RKO (cell line): ENCODE measurements at places on chromosomes 5 and 9.

DNA sequence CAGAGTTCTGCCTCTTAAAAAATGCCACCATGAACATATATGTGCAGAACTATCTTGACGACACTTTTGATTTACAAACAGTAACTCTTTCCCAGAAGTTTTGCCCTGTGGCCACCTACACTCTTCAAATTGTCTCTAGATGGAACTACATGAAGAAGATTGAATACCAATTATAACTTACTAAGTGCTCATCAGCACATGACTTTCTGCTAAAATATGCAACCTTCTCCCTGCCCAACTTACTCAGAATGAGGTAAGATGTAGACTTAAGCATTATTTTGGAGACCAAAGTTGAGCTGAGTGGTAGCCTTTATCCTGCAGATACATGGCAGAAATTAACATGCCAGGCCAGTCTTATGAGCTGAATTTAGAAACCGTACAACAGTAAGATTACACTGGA lies 105.4 kb downstream of the SEMA5A start:
- DNase-seq, result no peak

DNA sequence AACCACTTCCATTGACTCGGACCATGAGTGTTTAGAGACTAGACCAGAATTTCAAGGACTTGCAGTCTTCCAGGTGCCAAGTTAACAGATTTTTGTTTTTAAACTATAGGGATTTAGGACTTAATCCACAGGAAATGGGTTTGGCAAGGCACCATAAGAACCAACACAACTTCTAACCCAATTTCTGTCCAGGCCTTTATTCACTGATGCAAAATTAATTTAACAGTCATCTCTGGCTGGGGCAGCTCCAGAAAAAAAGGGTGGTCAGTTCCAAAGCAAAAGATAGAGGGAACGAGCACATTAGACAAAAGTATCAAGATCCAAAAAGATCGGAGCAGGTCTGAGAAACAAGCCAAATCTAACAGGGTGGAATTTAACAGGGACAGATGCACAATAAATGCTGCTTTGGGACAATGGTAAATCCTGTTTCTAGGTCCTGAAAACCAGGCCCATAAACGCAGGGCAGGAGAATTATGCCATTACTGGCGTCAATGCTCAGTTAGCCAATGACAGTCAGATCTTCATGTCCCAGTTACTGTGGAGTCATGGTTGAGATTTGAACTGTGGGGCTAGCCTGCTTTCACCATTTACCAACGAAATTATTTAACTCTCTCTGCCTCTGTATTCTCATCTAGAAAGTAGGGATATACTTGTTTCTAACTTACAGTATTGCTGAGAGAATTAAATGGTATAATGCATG lies 590.8 kb upstream of the BRINP1 start:
- no peak for DNase-seq

DNA sequence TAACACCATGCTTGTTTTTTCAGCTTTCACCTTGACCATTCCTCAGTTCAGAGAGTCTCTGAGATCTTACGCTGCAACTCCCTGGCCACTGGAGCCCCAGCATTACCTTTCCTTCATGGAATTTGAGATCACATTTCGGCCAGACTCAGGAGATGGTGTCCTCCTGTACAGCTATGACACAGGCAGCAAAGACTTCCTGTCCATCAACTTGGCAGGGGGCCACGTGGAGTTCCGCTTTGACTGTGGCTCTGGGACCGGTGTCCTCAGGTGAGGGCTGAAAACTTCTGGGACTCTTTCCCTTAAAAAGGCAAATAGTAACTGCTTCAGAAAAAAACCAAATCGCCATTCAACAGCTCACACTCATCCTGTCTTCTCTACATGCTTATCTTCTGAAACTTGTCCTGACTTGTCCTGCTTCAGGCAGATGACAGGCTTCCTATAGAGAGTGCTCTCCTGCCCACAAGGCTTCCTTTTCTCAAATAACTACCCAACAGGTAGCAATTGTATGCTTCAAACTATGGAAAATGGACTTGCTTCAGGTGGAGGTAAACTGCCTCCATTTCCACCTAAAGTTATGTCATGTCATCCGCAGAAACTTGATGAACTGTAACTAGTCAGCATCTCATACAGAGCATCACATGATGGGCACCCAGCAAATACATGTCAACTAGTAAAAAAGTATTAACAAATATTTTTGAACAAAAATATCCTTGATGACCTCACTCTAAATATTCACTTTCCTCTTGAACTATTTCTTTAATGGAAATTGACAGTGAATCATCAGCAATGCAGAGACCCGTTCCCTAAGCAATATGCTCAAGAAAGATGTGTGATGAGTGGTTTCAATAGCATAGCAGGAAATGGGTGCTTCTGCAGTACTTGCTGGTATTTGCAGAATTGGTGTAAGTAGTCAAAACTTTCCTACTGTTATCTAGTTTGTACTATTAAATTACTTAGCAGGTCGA lies 129.2 kb downstream of the LIFR start:
- no peak for DNase-seq

GRCh38 chr5:138054847-138055558 lies 22.1 kb upstream of the FAM13B start:
- no peak for DNase-seq

- no peak for DNase-seq
Observed at GRCh38 chr5:154487541-154487940, 9.5 kb upstream of the HAND1 start.

- no peak for DNase-seq
Observed at GRCh38 chr9:77779010-77779409, 130.9 kb upstream of the GNA14 start.

- peak; percentile 70 for DNase-seq
Observed at GRCh38 chr9:126503333-126504085, 110.2 kb upstream of the LMX1B start.

- DNase-seq, result no peak
Observed at GRCh38 chr5:175353926-175354325, 90.1 kb downstream of the DRD1 start.

GRCh38 chr9:35635730-35636129 lies 15.0 kb downstream of the SIT1 start:
- no peak for DNase-seq

DNA sequence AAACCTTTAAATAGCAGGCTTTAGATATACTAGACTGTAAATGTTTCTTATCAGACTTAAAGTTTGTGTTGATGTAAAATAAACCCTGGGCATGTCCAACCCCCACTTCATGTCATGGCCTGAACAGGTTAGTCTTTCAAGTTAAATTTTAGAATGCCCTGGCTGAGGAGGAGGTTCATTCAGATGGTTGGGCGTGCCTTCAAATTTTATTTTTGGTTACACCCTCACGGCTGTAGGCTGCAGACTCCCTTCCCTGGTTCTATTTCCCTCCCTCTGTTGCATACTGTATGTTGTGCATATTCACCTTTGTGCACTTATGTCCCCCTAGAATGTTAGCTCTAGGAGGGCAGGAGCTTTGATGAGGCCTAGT lies 5.3 kb upstream of the BICD2 start:
- DNase-seq, result no peak

GRCh38 chr5:100832252-100833230 lies 70.5 kb downstream of the ST8SIA4 start:
- DNase-seq, result no peak

DNA sequence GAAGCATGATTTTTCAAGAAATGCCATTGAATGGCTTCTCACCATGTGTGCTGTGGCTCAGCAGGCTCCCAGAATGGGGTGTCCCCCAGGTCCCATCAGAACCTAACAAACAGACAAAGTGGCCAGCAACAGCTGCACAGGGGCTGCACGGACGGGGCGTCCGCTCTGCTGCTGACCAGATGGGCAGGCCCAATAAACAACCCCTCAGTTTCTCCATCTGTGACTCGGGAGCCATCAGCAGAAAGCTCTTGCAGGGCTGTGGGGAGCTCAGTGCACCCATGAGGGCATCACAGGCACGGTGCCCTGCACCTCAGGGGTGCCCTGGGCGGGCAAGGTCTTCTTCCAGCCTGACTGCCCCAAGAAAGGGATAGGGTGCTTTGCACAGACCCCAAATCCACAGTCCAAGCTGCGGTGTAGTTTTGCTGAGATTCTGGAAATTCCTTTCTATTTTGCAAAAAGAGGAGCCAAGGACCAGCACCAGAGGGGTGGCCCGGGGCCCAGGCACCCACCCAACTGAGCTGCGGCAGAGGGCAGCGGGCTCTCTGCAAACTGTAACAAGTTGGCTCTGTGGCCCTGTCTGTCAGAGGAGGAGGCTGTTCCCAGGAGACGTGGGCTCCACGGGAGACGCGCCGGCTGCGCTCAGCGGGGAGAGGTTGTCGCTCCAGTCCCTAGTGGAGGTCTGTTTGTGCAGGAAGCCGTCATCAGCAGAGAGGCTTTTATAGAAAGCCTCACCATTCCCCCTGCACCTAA lies 138.7 kb upstream of the PPP1R26 start:
- no peak for DNase-seq

- DNase-seq, result no peak
Observed at GRCh38 chr5:144335561-144335960, 164.9 kb downstream of the KCTD16 start.

- no peak for DNase-seq
Observed at GRCh38 chr5:95424016-95424415, 32.9 kb downstream of the FAM81B start.

GRCh38 chr5:136251502-136252169 lies 58.7 kb upstream of the SMIM32 start:
- DNase-seq, result no peak

DNA sequence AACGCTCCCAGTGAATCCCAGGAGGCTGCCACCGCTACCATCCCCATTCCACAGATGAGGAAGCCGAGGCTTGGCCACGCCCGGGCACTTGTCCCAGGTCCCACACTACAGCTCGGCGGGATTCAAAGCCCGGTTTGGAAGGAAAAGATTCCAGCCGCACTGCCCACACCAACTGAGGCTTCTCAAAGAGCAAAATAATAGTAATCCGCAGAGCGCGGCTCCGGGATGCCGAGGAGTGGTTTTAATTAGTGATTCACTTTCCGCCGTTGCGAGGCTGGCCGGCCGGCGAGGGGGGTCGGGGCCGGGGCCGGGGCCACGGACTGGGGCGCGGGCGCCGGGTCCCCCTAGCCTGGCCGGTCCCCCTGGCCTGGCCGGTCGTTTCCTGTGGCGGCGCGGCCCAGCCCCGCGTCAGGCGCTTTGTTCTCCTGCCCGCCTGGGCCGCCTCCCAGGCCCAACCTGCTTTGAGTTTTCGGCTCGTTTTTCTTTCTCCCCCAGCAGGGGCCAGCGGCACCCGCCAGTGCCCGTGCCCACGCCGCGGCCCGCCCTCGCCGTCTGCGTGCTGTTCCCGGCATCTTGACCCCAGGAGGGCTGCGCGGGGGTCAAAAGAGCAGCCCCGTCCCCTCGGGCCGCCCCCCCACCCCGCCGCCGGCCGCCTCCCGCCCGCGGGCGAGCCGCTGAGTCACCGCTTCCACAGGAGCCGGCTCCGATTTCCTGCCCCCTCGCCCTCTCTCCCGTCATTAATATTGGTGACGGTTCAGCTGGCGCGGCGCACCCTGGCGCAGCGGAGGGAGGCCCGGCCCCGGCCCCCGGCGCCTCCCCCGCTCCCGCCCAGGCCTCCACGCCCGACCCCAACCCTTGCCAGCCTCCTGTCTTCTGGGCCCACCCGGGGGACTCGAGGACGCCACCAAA lies 31.2 kb downstream of the FGF18 start:
- DNase-seq, result peak; percentile 79

DNA sequence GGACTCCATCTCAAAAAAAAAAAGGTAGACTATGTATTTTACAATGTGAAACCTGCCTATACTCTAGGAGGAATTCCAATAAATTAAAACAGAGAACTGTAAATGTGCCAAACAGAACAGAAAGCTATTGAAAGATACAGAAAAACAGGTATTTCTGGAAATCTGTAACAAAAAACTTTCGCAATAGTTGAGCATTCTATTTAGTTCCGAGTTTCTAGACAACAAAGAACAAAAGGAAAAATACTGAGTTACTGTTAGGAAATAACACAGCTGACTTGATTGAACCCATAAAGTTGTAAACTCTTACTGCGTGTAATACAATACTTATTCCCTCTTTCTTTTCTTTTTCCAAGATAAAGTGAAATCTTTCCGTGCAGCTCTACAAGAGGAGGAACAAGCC lies 18.6 kb downstream of the DIMT1 start:
- DNase-seq, result no peak

DNA sequence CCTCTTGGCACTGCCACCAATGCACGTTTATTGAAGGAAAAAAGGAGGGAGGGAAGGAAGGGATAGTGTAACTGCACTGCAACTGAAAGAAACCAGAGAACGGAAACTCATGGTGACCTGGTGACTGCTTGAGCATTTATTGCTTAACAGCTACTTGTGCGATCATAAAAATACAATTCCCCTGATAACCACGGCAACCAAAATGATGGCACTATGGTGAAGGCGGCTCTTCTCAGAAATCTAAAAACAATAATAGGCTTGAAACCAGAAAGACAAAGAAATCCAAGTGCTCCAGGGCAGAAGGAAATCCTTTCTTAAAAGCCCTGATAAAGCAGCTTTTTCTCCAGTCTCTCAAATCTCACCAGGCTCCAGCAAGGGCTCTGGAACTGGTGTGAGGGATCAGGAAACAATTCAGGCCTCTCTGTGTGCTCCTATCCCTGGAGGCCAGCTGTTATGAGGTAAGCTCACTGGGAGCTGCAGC lies 1.9 kb downstream of the FBXO10 start:
- DNase-seq, result no peak

- peak; percentile 86 for DNase-seq
Observed at GRCh38 chr5:140221697-140222223, 46.8 kb downstream of the CYSTM1 start.

DNA sequence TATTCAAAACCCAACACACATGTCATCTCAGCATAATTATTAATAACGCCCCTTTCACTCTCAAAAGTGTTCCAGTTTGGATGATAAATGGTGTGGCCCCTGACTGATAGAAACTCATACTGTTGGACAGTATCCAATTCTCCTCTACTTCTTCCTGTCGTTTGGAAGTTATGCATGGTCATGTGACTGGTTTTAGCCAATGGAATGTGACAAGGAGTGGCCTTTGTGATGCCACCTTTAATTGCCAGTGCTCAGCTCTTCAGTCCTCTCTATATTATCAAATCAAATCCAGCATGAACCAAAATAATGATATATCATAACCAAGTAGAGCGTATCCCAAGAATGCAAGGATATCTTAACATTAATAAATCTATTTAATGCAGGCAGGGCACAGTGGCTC lies 117.8 kb upstream of the SPIN1 start:
- no peak for DNase-seq

- no peak for DNase-seq
Observed at GRCh38 chr5:152801886-152802285, 396.8 kb upstream of the NMUR2 start.

DNA sequence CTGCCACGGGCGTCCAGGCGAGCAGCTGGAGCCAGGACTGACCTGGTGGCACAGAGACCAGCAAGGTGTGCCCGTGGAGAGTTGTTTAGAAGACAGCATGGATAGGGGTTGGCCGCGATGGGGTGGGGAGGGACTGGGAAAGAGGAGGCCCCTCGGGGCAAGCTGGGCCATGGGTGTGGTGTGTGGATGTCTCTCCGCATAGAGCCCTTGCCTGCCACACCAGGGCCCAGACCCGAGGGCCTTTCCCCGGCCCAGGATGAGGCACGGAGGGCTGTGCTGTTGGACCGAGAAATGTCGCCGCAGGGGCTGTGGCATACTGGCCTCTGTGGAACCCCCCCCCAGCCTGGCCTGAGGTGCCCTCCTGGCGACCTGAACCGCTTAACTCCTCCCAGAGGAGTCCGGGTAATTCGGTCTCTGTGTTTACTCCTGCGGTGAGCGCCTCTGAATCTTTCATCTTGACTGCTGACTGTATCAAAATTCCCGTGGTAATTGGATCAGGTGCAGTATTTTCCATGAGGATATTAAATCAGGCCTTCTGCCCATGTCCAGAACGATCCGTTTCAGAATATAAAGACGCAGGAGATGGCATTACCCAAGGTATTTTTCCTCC lies 22.5 kb upstream of the LAMC3 start:
- no peak for DNase-seq

- no peak for DNase-seq
Observed at GRCh38 chr5:167702014-167702413, 589.4 kb upstream of the WWC1 start.
